ENCODE measurements at places on chromosomes 7 and 10.

GRCh38 chr7:3561932-3562331 lies 260.9 kb downstream of the SDK1 start:
- DNase-seq, result no peak

- no peak for DNase-seq
Measured at GRCh38 chr10:120387326-120387725, 69.7 kb upstream of the PLPP4 start.

GRCh38 chr10:51524041-51524440 lies 175.4 kb downstream of the CSTF2T start:
- no peak for DNase-seq

- DNase-seq, result no peak
Measured at GRCh38 chr10:3068968-3069737, 1.8 kb downstream of the PFKP start.

DNA sequence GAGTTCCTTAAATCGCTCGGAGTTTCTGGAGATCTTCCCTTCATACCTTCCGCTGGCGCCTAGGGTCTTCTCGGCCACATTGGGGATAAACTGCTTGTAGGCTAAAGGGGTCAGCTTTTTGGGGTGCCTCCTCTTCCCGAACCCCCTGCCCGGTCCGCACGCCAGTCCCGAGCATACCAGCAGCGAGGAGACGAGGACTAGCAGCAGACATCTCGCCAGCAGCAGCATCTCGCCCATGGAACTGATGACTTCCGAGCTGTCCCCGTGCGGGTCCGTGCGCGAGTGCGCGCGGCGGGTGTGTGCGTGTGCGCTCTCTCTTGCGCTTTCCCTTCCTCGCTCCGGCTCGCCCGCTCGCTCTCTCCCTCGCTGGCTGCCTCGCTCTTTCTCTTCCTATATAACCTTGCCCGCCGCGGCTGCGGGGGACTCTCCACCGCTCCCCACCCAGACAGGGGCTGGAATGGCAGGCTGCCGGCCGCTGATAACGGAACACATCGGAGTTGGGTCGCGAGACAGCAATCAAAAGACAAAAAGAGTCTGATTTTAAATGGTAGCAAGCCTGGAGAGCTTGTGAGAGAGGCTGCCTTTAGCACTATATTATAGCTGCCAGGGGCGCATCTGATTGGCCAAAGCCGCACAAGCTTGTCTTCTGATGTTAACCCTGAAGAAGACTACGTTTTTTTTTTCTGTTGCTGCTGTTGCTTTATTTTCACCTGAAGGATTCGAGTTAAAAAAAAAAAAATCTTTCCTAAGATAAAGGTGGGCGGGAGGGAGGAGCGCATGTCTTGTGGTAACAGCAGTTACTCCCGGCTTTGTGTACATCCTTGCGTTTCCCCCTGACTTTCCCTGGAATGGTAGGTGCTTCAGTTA lies at the start of gene SHH:
Gene SHH (minus strand): TSS at position 569 of the 867 bp plus-strand sequence. CDS start 341 bp downstream, at position 228.
- no peak for DNase-seq

- no peak for DNase-seq
Measured at GRCh38 chr7:80480566-80480965, 31.3 kb downstream of the GNAT3 start.

DNA sequence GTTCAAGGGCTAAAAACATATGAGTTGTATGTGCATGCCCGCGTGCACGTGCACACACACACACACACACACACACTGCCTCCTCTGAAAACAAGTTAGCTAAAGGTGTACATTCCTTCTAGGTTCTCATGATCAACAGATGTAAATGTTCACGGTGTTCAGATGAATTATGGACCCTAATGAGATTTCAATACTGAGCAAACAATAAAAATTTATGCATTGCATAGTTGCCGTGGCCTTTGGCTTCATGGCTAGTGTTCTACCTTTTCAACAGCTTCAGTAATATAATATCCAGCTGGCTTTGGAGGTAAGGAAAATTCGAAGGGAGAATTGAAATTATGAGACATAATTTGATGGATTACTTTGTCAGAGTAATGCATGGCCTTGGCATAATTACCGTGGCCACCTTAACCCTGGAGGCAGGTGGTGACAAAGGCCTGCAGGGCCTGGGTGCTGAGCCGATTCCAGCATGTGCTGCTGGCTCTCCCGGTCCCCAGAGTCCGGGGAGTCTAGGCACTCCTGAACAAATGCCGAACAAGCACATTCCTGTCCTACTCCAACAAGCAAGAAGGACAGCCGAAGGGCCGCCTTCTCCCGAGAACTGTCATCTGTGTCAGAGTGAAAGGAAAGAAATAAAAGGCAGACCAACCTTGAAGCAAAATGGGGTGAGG lies 166.6 kb upstream of the TCF7L2 start:
- DNase-seq, result peak; percentile 48

DNA sequence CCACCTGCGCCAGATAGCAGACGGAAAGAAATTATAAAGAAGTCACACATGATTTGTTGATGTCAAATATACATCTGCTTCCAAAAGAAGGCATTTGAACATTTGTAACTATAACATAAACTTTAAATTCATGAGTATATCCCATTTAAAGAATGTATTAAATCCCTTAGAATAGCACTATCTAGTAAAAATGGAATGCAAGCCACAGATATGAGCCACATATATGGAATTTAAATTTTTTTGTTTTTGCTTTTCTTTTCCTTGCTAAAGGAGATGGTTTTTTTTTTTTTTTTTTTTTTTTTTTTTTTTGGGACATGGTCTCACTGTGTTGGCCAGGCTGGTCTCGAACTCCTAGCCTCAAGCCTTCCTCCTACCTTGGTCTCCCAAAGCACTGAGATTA lies 730.8 kb downstream of the PHTF2 start:
- DNase-seq, result no peak

GRCh38 chr10:70568781-70569495 lies 33.6 kb downstream of the PRF1 start:
- DNase-seq, result no peak

GRCh38 chr10:133143200-133143533 lies 16.9 kb upstream of the KNDC1 start:
- DNase-seq, result no peak

DNA sequence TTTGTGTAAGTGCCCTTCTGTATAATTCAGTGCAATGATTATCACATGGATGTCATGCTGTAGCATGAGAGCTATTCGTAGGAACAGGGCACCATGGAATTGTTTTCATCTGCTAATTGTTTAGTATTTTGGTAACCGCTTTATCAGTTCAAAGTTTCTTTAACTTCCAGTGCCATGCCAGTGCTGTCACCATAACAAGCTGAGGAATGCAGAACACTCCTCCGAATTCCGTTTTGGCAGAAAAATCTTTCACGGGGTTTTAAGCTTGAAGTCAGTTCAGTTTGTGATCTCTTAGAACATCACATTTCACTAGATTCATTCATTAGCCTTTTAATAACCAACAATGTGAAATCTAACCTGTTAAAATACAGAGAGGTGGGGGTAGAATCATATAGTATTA lies 117.2 kb upstream of the SEMA3C start:
- no peak for DNase-seq

GRCh38 chr10:31749981-31750840 lies 178.4 kb downstream of the ARHGAP12 start:
- DNase-seq, result peak; percentile 19

DNA sequence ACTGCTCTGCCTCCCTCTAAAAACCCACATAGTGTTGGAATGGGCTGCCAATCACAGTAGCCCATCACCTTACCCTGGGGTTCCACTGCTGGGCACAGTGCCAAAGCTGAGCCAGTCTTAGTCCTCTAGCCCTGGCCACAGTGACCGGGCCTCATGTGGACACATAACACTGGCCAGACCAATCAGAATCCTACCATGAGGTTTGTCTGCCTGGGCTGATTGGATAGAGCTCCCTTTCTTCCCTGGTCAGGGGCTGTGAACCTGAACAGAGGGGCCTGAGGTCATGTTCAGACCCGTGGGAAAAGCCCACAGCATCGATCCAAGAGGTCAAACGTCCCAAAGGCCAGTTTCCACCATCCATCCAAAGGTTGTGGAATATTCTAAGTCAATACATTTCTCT lies 6.1 kb downstream of the DLG5 start:
- DNase-seq, result no peak

DNA sequence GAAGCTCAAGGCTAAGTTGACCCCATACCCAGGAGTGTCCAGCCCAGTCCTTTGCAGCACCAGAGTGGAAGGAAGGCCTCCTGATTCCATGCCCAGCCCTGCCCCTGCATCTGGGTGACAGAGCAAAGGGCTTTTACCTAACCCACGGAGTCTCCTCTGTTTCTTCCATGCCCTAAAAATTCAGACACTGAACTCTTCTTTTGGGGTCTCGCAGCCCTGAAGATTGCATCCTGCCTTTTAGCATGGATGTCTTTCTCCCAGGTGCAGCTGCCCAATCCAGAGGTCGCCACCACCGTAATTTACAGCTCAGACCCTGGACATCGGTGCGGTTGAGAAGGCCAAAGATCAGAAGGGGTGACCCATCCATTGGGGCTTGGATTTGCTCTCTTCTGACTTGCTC lies 50.8 kb downstream of the CXCL12 start:
- DNase-seq, result no peak

DNA sequence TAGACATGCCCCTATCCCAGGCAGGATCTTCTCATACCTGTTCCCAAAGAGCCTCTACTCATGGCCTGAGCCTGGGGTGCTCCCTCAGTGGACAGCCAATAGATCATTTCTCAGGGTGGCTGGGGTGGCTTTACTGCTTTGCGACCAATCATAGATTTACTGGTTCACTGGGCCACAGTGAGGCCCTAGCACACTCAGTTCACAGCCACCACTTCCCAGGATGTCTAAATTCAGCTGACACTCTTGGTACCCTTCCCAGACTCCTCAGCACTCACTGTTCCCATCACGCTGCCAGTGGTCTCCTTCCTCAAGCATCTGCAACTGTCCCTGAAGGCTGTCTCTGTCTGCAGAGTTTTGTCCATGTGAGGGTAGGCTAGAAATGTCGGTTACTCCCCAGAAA lies 50.6 kb downstream of the ARHGAP22 start:
- DNase-seq, result no peak

GRCh38 chr7:18824157-18824556 lies 293.3 kb downstream of the TWIST1 start:
- DNase-seq, result no peak

- no peak for DNase-seq
Measured at GRCh38 chr10:110212119-110213006, 5.0 kb downstream of the MXI1 start.

GRCh38 chr10:35463878-35464277 lies 127.6 kb downstream of the CCNY start:
- no peak for DNase-seq

DNA sequence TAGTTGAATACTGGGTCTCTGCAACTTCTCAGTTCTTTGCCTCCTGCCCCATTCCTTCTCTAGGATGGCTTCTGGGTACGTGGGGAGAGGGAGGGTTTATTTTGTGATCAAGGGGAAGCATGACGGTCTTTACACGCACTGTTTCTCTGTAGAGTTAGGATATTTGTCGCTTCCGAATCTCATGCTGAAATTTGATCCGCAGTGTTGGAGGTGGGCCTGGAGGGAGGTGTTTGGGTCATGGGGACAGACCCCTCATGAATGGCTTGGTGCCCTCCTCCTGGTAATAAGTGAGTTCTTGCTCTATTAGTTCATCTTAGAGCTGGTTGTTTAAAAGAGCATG lies 311.2 kb downstream of the GALNT17 start:
- DNase-seq, result no peak

GRCh38 chr10:4330636-4331035 lies 495.4 kb upstream of the AKR1E2 start:
- DNase-seq, result no peak

DNA sequence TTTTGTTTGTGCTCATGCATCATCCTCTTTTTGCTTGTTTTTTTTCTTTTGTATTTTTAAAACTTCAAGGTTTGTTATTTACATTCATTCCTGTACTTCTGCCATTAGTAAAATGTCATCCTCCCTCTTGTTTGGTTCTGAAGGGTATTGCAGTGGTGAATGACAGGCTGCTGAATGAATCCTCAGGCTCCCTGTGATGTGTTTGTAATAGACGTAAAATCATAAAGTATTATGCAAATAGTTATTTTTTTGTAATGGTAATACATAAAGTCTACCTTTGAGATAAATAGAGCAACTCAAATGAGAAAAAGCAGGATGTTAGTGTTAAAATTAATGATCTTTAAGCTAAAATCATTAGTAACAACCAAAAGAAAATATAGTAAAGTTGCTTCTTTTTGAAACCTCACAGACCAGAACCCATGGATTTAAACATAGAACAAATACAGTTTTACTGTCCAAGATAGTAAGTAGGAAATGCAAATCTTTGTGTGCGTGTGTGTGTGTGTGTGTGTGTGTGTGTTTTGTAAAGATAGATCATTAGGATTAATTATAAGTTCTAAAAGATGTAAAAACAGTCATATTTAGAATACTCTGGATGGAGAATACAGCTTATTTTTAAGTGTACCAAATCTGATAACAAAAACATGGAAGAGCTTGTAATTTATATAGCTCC lies 4.5 kb downstream of the GLCCI1 start:
- no peak for DNase-seq

- no peak for DNase-seq
Measured at GRCh38 chr10:133528845-133529575, 1.8 kb downstream of the CYP2E1 start.

DNA sequence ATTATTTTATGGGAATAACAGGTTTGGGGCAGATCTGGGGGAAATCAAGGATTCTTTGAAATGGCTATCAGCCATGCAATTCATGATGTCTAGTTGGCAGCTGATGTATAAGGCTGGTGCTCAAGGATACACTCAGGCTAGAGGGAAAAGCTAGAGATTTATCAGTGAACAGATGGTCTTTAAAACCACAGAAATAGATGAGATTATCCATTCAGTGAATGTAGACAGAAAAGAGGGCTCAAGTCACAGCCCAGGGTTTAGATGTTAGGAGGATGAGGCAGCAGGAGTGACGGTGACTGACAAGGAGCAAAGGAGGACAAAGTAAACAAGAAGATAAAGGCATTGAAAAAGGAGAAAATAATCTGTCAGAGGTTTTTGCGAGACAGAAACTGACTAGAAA lies 238.7 kb downstream of the CDK14 start:
- DNase-seq, result no peak

GRCh38 chr10:124048371-124049290 lies 44.8 kb downstream of the CHST15 start:
- no peak for DNase-seq

GRCh38 chr7:151936207-151936606 lies 20.0 kb upstream of the GALNTL5 start:
- no peak for DNase-seq

- DNase-seq, result no peak
Measured at GRCh38 chr10:17523917-17524316, 69.5 kb upstream of the ST8SIA6 start.

DNA sequence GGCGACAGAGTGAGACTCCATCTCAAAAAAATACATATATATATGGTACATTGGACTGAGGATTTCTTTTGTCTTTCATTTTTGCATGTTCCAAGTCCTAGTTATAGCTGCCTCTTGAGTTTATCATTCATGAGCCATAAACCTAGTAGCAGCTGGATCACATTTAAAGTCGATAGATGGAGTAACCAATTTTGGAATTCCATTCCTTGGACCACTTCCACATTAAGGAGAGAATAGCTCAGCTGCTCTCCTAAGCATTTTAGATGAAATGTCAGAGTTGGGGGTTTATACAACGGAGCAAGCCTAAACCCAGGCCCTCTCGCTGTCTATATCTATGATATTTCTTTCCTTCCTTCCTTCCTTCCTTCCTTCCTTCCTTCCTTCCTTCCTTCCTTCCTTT lies 141.2 kb downstream of the LYZL1 start:
- DNase-seq, result no peak

- DNase-seq, result no peak
Measured at GRCh38 chr7:92680442-92680841, 90.3 kb upstream of the FAM133B start.

Data from NCI-H510A (cell line).